ENCODE measurements at places on chromosomes 6 and 20.

DNA sequence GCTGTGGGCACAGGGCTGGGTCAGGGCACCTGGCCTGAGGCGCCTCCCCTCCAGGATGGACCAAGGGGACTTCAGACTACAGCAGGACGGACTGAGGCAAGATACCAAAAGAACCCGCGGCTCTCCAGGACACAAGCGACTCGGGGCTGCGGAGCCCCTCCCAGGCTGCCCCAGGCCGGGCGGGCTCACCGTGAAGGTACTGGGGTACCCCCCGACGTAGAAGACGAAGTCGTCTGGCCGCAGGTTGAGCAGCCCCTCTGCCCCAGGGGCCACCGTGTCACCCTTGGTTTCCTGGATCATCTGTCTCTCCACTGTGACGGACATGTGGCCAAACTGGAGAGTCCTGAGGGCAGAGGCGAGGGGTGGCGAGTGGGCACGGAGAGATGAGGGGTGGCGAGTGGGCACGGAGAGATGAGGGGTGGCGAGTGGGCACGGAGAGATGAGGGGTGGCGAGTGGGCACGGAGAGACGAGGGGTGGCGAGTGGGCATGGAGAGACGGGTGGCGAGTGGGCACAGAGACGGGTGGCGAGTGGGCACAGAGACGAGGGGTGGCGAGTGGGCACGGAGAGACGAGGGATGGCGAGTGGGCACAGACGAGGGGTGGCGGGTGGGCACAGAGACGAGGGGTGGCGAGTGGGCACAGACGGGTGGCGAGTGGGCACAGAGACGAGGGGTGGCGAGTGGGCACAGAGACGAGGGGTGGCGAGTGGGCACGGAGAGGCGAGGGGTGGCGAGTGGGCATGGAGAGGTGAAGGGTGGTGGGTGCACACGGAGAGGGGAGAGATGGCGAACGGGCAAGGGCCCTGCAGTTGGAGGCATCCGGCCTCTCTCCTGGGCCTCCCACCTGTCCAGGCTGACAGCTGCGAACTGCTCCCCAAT is 10.9 kb downstream of the ADRM1 start:
- no peak for DNase-seq

- DNase-seq = no peak
These were observed 45.0 kb downstream of the SLC23A2 start for GRCh38 chr20:4956200-4956810.

DNA sequence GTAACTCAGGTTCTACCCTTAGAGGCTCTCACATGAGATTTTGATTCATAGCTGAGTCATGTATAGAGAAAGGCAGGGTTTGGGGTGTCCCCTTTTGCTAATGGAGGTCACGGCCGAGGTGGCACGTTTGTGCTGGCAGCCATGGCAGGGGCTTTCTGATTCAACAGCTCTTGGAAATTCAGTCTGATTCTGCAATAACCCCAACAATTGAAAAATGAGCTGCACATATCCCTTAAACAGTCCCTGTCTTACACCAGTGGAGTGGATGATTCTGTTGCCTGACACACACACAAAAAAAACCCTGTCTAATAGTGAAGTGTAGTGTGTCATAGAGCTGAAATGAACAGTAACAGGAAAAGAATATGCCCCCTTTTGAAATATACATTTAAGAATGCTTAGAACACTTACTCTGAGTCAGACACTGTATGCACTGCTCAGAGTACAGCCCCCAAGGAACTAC is 40.4 kb upstream of the ARG1 start:
- no peak for DNase-seq

GRCh38 chr6:36650848-36651478 is 27.6 kb upstream of the CDKN1A start:
- DNase-seq = no peak

- no peak for DNase-seq
These were observed 480 bp upstream of the NT5E start for GRCh38 chr6:85449388-85449817.

DNA sequence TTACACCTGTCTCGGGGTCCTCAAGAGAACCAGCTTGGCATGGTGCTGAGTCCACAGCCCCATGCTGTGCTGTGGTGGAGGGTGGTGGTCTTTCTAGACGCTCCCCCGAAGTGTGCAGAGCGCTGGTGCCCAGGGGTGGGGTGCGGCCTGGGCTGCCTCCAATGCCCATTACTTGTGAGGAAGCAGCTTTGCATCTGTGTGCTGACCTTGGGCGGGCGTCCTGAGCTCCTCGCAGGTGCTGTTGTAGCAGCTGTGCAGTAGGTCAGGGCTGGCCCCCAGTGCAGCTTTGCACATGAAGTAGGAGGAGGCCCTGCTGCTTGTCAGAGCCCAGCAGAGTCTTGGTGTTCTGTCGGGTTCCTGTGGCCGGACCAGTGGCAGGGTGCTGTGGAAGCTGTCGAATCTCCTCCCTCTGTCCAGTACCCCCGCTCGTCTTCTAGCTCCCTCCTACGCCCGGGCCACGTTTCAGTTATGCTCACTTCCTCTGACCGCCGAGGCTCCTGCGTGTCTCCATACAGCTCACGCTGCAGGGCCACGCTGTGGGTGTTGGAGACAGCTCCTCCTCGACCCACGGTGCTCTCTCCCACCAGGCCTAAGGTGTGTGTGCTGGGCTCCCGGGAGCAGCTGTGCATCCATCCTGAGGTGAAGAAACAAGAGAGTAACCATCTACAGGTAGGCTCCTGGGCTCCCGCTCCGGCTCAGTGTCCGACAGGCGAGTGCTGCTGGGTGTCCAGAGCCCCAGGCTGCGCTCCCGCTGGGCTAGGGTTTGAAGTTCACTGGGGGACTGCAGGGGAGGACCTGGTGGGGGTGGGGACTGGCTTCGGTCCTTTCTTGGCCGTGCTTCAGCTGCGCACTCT is 4.1 kb downstream of the RTEL1 start:
- no peak for DNase-seq

- no peak for DNase-seq
These were observed 120.9 kb downstream of the CFAP61 start for GRCh38 chr20:20173254-20173653.

DNA sequence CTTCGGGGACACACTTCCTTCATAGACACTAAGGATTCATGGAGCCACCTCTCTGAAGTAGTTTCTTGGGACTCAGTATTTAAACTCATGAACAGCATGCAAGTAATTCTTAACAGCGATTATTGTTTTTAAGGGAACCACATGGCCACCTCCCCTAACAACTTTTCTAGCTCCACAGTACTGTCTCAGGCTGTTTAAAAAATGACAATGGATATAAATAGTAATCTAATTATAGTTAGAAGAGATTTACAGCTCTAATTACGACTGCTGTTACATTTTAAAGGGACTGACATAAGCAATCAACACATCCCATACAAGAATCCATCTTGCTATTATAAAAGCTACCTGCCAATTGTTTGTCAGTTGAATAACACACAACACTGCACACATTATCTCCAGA is 72.1 kb upstream of the HDGFL1 start:
- no peak for DNase-seq

- DNase-seq = no peak
These were observed 658 bp downstream of the HTR1B start for GRCh38 chr6:77462359-77463307.

GRCh38 chr6:13089296-13089994 is 238.9 kb downstream of the TBC1D7 start:
- DNase-seq = no peak

GRCh38 chr6:44219053-44219814 is 2.5 kb downstream of the MYMX start:
- peak; percentile 72 for DNase-seq

GRCh38 chr6:130776287-130776925 is 50.8 kb upstream of the SMLR1 start:
- DNase-seq = no peak

DNA sequence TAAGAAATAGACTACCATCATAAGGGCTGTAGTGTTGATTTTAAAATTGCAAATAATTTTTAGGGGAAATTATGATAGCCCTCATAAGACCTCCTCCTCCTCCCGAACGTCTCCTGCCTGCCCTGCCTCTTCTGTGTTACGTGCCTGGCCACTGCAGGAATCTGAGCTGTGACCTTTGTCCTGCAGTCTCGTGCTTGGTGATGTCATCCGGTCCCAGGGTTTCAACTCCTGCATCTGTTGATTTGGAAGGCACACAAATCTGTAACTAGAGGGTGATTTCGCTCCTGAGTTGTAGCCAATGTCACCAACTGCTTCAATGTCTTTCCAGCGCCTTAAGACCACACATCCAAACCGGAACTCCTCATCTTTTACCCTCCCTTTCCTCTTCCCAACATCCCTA is 163.2 kb downstream of the AIG1 start:
- no peak for DNase-seq

GRCh38 chr6:6547110-6547879 is 41.2 kb upstream of the LY86 start:
- peak; percentile 59 for DNase-seq

- no peak for DNase-seq
These were observed 33.8 kb upstream of the CD83 start for GRCh38 chr6:14083751-14084150.

- no peak for DNase-seq
These were observed 292.2 kb upstream of the QKI start for GRCh38 chr6:163122365-163122764.

GRCh38 chr6:47145212-47145611 is 103.1 kb upstream of the ADGRF1 start:
- no peak for DNase-seq

DNA sequence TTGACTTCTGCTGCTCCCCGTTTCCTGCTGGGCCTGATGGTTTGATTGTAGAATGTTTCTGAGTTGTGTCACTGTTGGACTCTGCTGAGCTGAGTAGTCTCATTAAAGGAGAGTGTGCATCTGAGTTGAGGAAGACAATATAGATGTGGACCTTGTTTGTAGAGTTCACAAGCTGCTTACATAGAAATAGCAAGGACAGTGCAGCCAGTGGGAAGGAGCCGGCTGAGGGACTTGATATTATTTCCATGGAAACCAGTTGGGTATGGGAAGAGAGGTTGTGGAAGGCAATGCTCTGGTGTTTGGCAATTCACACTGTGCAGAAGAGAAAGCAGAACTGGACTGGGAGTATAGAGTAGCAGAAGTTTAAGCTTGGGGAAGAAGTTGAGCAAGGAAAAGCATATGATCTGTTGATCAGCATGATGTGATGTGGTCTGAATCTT is 14.8 kb downstream of the IGF2R start:
- no peak for DNase-seq

DNA sequence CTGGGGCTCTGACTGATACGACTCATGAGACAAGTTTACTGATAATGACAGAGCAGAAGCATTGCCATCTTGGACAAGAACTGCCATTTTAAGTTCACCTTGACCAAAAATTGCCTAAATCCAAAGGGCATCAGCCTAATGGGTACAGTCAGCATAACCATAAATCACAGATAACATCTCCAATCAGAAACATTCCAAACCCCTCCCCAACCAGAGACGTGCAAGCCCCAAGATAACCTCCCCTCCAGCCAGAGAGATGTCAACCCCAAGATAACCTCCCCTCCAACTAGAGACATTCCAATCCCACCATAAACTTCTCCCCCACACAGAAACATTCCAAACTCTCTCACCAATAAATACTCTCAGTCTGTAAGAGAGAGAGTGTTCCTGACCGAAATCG is 10.5 kb downstream of the GPLD1 start:
- no peak for DNase-seq

GRCh38 chr6:169654598-169655391 is 47.0 kb downstream of the WDR27 start:
- peak; percentile 11 for DNase-seq

DNA sequence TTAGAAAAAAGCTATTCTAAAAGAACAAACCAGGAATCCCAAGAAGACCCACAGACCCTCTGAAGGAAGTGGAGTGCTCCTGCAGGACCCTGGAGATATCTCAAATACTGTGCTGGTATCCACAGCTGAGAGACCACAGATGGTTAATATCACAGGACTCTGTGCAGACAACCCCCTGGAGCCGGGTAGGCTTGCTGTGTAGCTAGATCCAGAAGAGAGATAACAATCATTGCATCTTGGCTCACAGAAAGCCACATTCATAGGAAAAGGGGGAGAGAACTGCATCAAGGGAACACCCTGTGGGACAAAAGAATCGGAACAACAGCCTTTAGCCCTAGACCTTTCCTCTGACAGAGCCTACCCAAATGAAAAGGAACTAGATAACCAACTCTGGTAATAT is 689.5 kb downstream of the PHF3 start:
- no peak for DNase-seq

GRCh38 chr6:159056899-159057298 is 12.1 kb upstream of the TAGAP start:
- DNase-seq = no peak

- DNase-seq = no peak
These were observed 57.1 kb downstream of the TNFRSF21 start for GRCh38 chr6:47252633-47253032.

DNA sequence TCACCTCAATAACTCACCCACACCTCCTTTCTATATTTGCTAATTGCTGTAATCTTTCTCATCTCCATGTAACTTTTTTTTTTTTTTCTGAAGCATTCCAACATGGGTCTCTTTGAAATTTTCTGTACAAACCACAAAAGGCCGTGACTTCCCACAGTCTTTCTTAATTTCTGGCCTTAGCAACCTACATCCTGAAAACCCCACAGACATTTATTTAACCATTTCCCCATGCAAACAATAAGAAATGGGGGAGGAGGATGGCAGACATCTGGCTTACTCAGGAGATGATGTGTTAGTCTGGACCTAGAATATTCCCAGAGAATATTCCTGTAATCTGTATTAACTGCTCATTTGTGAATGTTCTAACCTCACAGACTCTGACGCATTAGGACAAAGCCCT is 57.6 kb downstream of the MEP1A start:
- DNase-seq = no peak

DNA sequence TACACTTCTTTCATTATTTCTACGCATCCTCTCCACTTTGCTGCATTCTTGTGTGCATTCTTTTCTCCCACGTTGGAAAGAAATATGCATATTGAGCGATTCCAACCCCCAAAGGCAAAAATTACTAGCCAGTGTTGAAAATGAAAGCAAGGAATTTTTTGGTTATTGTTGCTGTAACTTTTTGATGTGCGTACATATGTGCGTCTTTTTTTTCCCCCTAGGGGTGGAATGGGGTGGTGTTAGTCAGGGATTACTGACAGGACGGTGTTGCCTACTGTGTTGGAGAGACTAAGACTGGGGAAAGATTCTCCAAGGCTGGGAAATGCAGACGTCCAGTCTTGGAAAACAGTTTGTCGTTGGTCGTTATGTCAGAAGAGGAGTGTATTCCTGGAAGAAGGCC is 44.2 kb upstream of the ESR1 start:
- no peak for DNase-seq

Data from CMK (cell line).